ENCODE measurements at places on chromosomes 4 and X. TPM values are rescaled to one million over a fixed set of nuclear protein-coding genes. Genes with fewer than 3 reads are reported as not detected.

The TRIM60 gene
- not detected for total RNA-seq

The GAGE12F gene
- total RNA-seq, result not detected

The AKAP14 gene
- not detected for total RNA-seq

The CXCL11 gene
- not detected for total RNA-seq

The SCARB2 gene
- total RNA-seq, result 176 TPM

The ERAS gene
- total RNA-seq, result not detected

The S100P gene
- total RNA-seq, result 16.1 TPM

The CD40LG gene
- not detected for total RNA-seq

The DAPP1 gene
- total RNA-seq, result 4.9 TPM

The RAB39B gene
- 0.13 TPM for total RNA-seq

The LDOC1 gene
- total RNA-seq, result 13.2 TPM

The ZNF275 gene
- 21.3 TPM for total RNA-seq

The STS gene
- 30.8 TPM for total RNA-seq

The HGFAC gene
- total RNA-seq, result not detected

The RGN gene
- total RNA-seq, result 4.6 TPM

The TMPRSS11A gene
- total RNA-seq, result not detected

DNA sequence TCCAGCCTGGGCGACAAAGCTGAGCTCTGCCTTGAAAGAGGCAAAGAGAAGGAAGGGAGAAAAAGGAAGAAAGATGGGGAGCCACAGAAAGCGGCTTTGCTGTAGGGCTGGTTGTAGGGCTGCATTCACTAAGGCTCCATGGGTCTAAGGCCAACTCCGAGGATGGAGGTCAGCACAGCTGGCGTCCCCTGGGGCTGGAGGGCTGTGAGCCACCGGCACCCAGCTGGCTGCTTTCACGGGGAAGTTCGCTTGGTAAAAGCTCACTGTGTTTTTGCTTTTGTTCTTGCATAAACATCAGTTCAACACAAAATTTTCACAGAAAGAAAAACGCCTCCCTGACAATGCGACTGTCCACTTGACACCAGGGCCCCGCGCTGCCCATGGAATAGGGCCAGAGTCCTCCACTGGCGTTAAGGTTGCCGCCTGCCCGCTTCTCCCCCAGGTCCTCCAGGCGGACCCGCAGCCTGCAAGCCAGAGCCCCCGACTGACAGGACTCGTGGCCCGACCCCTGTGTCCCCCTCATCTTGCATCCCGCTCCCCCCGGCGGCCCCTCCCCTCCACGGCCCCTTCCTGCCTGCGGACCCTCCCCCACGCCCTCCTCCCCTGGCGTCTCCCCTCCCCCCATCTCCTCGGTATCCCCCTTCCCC is 1.1 kb downstream of the RNF212 start:
- DNase-seq, result no peak

DNA sequence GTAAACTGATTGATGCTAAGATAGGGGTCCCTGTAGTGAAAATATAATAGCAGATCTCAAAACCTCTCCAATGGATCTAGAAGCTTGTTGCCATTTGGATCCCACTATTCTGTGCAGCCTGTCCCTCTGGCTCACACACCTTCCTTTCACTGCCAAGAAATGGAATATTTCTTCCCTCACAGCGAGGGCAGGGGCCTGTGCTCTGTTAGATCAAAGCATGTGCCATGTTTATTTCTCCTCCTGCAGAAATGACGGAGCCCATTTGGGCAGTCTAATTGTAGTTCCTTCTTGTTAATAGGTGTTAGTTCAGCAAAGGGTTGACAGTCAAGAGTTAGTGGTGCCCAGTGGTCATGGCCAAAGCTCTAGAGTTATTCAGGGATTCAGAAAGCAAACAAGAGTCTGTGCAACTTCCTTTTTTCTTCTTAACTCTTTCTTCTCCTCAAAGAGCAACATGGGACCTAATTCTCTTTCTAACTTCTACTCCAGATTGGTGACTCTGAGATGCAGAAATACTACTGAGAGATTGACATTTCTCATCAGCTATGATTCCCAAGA is 106.8 kb downstream of the STOX2 start:
- no peak for DNase-seq

GRCh38 chrX:48897157-48897624 is 377 bp downstream of the TIMM17B start:
- no peak for DNase-seq

DNA sequence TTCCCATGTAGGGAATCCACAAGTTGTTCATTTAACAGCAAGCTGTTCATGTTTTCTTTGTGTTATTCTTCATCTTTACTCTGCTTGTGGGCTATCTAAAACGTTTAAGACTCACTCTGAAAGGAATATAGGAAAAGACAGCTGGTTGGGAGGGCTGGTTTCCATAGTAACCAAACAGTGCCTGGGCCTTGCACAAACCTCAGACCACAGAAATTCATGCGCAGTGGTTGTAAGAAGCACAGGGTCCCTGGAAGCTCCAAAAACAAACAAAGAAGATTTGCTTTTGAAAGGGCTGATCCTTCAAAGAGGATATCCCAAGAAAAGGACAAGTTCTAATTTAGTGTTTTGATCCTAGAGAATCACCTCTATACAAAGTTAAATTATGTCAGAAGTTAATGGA is 7.8 kb downstream of the SERTM2 start:
- no peak for DNase-seq

- no peak for DNase-seq
These were observed 25.2 kb upstream of the G3BP2 start for GRCh38 chr4:75698162-75698962.

GRCh38 chr4:78014889-78015886 is 41.9 kb upstream of the FRAS1 start:
- DNase-seq, result no peak

DNA sequence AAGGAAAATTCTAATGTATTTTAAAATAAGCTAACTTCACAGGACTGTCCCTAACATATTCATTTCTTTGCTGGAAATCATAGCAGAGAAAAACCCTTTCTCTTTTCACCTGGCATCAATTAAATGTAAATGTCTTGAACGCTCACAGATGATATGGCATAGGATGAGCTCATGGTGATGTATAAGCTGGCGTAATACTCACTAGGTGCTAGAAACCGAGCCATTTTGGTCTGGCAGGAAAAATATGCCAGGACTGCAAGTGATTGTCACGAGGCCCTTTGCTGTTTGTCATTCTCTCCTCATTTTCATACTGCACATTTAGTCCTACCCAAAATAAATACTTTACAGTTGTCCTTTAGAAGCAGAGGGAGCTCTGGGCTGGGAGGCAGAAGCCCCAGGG is 222.7 kb upstream of the LNX1 start:
- no peak for DNase-seq

DNA sequence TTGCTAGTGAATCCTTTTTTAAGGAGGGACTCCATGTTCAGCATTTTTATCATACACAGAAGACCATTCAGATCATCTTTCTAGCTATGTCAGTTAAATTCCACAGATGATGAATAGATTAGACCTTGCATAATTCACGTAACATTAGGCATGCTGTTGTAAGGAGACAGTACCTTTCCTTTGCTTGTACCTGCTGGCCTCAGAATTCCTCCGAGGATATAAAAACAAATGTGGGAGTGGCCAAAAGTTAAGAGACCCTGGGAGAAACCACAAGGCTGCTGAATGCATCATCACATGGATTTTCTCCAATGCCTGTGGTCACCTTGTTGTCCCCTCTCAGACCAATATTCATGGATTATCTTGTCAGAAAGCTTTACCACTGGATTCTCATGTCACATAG is 201.4 kb downstream of the MAGEB17 start:
- no peak for DNase-seq

- no peak for DNase-seq
These were observed 372.6 kb downstream of the FBXO8 start for GRCh38 chr4:173910891-173911290.

- DNase-seq, result no peak
These were observed 73.9 kb downstream of the CASP3 start for GRCh38 chr4:184575306-184575705.

- DNase-seq, result no peak
These were observed 17.5 kb upstream of the USP9X start for GRCh38 chrX:41067721-41068120.

- no peak for DNase-seq
These were observed 124.4 kb downstream of the NBDY start for GRCh38 chrX:56853436-56853835.

- no peak for DNase-seq
These were observed 21.8 kb upstream of the BBS12 start for GRCh38 chr4:122710434-122711308.

DNA sequence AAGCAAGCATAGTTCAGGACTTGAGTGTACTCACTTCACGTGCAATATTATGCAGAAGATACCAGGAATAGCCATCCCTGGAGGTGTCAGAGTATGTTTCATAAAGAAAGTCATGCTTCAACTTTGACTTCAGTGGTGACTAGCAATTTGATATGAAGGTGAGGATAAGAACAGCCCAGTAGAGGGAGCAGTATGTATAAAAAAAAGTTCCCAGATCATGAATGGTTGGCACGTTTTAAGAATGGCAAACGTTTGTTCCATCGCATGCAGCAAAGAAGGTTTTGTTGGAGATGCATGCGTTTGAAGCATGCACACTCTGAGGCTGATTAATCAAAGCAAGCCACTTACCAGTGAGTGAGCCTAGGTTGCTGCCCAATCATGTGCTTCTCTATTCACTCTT is 33.5 kb upstream of the SLITRK4 start:
- no peak for DNase-seq

DNA sequence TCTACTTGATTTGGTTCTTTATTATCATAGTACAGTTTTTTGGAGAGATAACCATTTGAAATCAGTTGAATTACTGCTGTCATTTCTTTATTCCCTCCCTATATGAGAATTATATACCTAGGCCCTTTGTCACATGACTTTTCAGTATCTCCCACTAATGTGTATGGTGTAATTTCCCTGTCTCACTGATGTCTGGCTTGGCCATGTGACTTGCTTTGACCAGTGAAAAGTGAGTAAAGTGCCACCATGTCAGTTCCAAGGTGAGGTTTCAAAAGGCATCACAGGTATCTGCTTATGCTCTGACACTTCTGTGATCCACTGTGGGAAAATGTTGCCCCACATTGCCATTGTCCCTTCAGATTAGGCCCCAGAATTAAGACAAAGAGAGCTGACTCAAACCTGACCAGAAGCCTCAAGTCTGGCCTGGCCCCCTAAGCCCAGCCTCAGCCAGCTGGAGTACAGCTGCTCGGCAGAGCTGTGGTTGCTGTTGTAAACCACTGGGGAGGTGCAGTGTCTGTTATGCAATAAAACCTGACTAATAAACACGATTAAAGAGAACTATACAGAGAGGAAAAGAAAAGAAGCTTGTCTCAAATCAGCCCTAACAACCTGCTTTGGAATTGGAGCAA is 27.5 kb downstream of the SETD7 start:
- no peak for DNase-seq

DNA sequence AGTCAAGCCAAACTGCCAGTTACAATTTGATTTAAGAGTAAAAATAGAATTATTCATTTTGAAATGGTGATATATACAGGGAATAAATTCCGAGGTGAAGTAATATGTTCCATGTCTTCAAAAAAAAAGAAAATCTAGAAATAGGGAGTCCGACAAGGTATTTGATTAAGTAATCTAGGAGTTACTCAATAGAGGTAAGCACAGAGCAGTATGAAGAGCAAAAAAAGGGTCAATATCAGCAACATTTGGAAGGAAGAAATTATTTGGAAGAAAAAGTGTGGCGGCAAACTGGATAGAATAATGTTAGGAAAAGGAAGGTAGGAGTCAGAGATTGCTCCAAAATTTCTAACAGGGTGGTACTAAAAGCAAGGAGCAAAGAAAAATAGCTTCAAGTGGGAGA is 113.7 kb upstream of the BMP3 start:
- no peak for DNase-seq

GRCh38 chrX:118644378-118644777 is 83.0 kb upstream of the IL13RA1 start:
- no peak for DNase-seq

DNA sequence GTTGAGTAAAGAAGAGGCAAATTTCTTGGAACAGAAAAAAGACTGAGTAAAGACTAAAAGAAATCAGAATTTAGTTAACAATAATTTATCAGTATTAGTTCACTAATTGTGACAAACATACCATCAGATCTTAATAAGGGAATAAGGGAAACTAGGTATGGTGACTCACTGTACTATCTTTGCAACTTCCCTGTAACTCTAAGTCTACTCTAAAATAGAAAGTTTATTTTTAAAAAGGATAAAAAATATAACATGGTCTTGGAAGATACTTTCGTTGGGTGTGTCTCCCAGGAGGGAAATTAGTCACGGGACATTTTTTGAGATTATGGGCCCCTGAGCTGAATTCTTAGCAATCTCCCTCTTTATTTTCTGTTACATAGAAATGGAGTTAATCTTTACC is 97.3 kb downstream of the EMCN start:
- no peak for DNase-seq

DNA sequence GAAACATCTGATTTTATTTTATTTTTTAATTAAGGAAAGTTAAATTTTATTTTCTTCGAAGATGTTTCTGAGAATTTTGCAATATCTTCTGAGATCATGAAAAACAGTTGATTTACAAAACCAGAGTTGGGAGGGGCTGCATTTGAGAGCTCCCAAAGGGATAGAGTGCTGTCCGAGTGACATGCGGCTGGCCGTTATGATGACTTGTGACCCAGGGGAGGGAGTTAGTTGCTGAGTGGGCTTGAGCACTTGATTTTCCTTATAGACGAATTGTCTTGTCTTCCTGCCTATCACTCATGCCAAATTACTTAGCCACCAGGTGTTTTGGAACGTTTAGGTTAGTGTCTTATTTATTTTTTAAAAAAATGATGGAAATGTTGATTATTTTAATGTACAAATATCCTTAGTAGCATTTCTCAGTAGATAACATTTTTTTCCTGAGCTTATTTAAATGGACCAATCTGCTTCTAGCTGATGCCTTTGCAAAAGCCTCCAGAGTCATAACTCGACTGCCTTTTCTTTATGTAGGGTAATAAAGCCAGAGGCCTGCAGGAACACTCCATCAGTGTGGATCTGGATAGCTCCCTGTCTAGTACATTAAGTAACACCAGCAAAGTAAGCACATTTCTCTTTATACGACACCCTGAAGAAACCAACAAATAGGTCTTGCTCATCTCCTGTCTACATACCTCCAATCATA is 85.2 kb downstream of the PTTG2 start:
- DNase-seq, result no peak

DNA sequence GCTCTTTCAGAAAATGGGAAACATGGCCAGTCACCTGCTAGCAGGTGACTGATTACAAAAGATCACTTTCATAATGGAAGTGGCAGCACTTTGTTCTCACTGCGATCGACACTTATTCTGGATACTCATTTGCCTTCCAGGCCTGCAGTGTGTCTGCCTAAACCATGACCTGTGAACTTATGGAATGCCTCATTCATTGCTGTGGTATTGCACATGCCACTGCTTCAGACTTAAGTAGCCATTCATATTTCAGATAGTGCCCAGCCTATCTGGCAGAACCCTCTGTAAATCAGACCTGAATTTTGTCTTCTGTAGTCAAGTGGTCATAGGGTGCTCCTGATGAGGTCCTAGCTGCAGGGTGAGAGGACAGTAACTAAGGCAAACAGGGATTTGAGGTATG is 23.3 kb upstream of the MGST2 start:
- DNase-seq, result no peak
